ENCODE measurements at places on chromosomes 3 and 15. TPM values are rescaled to one million over a fixed set of nuclear protein-coding genes. Genes with fewer than 3 reads are reported as not detected.

Gene PLD1
- 81.0 TPM for total RNA-seq

Gene ADGRG7
- total RNA-seq = not detected

Gene MAP2K5
- total RNA-seq = 4.1 TPM

Gene PPP1R14D
- total RNA-seq = not detected

Gene PAQR9
- not detected for total RNA-seq

Gene RUVBL1
- 92.8 TPM for total RNA-seq

Gene ACAP2
- total RNA-seq = 47.7 TPM

Gene ITPKA
- 0.46 TPM for total RNA-seq

Gene DPPA2
- not detected for total RNA-seq

GRCh38 chr15:84749111-84749991 is 959 bp downstream of the ZNF592 start:
- no peak for DNase-seq

DNA sequence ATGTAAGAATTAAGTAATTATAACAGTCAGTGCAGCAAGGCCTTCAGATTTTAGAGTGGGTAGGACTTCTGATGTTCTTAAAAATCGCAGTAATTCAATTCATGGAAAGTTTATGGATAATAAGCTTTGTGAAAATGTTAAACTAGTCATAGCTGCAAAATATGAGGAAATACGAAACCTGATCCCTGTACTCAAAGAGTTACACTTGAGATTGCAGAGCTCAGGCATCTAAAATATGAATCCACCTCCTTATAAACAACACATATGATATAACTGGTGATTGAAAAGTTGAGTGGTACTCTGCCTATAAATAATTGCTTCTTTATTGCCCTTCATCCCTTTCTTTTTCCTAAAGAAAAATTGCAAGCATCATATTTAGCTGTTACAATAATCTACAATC is 473.3 kb downstream of the OTOL1 start:
- no peak for DNase-seq

DNA sequence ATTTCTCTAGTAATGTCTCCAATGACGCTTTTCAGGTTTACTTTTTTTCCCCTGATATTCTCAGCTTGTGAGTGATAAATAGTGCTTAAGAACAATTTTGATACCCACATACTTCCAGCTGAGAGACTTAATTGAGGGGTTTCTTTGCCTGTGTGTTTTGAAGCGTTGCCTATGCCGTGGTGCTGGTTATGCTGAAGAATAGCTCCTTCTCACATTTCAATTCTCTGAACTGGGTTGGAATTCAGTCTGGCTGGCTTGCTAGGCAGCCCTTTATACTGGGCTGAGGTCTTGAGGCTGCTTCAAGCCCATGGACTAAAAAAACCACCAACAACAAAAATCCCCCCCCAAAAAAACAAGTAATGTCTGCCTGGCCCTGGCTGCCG is 87.4 kb downstream of the CHST2 start:
- no peak for DNase-seq

- no peak for DNase-seq
Observed at GRCh38 chr3:15436246-15436645, 8.8 kb downstream of the EAF1 start.

DNA sequence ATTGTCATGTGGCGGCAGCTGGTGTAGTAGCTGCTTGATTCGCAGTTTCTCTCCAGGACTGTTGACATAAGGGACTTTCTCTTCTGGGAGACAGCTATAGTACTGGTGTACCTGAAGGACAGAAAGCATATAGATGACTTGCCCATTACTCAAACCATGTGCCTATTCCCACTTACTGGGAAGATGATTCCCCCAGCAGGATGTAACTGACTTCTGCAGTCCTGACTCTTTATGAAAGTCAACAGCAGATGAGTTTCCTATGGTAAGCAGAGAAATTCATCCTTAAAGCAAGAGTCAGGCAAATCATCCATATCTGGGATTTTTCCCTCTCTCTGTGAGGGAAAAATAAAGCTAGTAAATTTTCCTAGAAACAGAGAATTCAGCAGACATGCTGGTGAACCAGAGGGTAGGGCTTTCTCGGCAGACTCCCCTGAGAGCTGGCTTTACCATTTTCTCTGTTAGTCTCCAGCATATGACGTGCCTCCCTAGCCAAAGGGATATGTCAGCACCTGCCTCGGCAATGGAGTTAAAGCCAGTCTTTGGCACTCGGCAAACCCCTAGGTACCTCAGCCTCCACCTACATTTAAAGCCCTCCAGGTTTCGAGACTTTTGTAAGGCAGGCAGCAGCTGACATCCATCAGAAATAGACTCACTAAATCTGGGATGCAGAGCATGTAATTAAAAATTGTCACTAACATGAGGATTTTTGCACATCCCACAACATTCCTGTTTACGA is 62.1 kb downstream of the PRICKLE2 start:
- no peak for DNase-seq

GRCh38 chr3:192570821-192571791 is 156.2 kb downstream of the FGF12 start:
- DNase-seq = no peak

GRCh38 chr3:44530911-44531310 is 24.1 kb upstream of the ZKSCAN7 start:
- DNase-seq = no peak

DNA sequence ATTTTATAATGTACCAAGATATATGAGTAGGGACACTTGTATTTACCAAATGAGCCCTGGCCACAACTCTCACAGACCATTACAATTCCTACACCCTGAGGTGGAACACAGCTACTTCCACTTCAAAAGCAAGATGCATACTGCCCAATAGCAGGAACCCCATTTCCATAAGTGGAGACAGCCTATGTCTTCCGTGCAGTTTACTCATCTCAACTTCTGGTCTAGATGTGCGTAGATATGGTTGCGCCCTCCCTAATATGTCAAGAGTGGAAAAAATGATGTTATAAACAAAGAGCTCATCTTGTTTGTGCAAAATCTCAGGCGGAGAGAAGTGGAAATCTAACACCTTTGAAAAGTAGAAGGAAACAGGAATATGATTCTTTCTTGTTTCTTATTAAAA is 44.6 kb downstream of the RAB27A start:
- no peak for DNase-seq

GRCh38 chr3:78888635-78889034 is 879.2 kb downstream of the ROBO1 start:
- no peak for DNase-seq

- DNase-seq = no peak
Observed at GRCh38 chr3:30084971-30085403, 521.4 kb upstream of the TGFBR2 start.

DNA sequence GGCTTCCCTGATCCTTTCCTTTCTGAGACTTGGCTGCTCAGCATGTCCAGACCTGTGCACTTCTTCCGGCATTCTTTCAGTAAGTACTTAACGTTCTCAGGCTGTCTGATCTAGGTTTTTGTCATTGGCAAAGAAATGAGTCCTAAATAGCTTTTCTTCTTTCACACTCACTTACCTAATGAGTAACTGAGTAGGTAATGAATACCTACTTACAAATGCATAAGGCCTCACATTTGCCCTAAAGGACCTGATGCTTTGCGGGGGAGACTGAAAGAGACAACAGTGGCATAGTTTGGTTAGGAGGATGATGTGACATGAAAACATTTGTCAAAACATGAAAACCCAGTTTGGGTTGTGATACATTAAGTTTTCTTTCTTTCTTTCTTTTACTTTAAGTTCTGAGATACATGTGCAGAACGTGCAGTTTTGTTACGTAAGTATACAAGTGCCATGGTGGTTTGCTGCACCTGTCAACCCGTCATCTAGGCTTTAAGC is 516.7 kb upstream of the CFAP20DC start:
- DNase-seq = no peak

- DNase-seq = no peak
Observed at GRCh38 chr3:27594096-27594690, 110.0 kb upstream of the SLC4A7 start.

DNA sequence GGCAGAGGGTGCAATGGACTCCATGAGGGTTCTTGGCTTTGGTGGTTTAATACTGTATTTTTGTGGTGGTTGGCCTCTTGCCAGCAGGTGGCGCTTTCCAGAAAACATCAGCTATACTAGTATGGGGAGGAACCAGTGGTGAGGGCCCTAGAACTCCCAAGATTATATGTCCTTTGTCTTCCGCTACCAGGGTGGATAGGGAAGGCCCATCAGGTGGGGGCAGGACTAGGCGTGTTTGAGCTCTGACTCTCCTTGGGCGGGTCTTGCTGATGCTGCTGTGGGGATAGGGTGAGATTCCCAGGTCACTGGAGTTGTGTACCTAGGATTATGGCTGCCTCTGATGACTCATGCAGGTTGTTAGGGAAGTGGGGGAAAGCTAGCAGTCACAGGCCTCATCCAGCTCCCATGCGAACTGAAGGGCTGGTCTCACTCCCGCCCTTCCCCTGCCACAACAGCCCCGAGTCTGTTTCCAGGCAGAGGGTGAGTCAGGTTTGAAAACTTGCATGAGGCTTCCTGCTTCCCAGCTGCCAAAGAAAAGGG is 357.7 kb downstream of the OTOL1 start:
- DNase-seq = no peak

- DNase-seq = no peak
Observed at GRCh38 chr3:4791358-4791757, 187.9 kb upstream of the BHLHE40 start.

GRCh38 chr3:128446821-128447220 is 19.9 kb downstream of the DNAJB8 start:
- no peak for DNase-seq

DNA sequence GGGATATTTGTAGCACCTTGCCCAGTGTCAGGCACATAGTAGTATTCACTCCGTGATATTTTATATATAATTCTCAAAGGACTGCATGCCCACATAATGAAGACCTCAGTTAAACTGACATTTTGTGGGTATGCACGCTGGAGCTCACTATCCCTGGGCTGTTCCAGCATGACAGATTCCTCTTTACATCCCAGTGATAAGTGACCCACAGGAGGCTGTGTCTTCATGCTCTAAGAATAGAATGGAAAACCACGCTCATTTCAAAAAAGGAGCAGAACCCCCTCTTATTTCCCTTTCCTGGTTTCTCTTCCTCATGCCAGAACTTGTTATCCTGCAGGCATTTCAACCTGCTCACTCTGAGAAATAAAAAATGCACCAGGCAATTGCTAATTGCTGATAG is 717.5 kb downstream of the AGBL1 start:
- no peak for DNase-seq

DNA sequence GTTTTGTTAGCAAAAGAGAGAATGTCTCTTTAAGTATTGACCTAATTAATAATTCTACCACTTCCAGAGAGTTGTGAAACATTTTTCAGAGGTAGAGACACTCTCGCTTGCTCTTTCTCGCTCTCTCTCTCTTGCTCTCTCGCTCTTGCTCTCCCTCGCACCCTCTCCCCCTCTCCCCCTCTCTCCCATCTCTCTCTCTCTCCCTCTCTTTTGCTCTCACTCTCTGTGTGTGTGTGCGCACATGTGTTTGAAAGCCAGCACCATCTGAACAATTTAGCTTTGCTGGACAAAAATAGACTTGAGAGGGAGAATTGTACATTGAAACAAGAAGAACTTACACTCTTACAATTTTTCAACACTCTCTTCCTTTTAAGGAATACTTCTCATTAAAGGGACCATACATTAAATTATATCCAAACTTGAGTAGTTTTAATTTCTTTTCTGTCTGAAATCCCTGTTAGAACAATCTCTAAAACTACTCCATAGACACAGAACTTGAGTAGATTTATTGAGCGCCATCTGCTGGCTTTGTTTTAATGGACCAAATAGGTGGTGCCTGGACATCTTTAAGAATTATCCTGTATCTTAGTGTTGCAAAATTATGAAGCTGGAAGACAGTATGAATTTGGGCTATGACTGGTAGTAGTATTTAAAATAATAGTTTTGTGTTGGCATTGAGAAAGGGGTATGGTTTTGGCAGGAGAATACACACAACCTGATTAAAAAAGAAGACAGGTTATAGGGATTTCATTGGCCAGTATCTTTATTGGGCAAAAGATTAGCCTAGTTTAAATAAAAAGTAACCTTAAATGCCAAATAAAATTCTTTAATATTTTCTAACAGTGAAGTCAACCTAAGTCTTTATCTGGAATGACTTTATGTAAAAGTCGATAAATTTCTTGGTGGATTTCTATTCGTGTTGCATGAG is 124.6 kb downstream of the AKAP13 start:
- peak; percentile 20 for DNase-seq

GRCh38 chr3:72442759-72443158 is 405.5 kb downstream of the SHQ1 start:
- DNase-seq = no peak

DNA sequence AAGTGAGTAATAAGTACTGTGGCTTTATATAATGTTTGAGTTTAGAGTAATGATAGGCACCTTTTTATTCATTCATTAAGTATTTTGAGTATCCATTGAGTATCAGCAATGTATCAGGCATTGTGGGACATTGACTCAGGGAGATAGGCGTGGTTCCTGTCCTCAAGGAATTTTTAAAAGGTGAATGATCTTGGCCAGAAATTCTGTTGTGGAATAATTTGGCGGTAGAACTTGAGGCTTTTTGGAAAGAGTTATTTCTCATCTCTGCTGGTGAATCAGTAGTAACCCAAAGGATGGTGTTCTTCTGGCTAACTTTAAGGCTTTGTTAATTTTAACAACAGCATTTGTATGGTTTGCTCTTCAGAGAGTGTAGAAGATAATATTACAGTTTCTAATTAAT is 2.0 kb downstream of the RAB7A start:
- DNase-seq = no peak

DNA sequence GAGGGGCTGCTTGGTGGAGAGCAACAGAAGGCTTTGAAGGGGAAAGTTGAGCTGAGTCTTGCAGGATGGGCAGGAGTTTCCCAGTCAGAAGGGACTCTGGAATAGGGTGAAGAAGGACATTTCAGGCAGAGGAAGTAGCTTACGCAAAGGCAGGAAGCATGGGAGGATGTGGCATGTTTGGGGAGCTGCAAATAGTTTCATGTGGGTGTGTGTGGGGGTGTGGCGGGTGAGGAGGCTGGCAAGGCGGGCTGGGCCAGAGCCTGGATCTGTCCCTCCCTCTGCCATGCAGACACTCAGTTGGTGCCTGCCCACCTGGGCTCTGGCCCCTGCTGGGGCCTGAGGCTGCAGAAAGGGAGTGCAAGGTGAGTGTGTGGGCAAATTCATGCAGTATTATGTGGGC is 10.4 kb downstream of the TEX264 start:
- DNase-seq = no peak

Measured in pulmonary artery endothelial cell (primary cell).